Left renal cortex interstitium (tissue), 4 donors: ENCODE measurements at places on chromosomes 5 and 9. TPM values are rescaled to one million over a fixed set of nuclear protein-coding genes. Genes with fewer than 3 reads are reported as not detected.

DNA sequence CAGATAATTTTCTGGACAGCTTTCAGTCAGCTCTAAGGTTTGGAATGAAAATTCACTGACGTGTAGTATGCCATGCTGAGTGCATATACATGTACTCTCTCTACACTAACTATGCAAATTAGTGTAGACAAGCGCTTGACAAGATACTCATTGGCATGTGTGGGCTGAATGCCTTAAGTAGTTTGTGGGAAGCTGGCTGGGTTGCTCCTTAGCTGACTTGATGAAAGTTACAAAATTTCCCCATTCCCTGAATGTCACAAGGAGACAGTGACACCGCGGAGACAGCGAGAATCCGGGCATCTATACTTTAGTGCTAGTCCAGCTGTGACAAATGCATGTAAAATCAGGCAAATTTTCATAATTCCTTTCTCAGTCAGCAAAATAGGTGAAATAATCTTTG lies 51.6 kb upstream of the C5orf46 start:
- no peak for DNase-seq

DNA sequence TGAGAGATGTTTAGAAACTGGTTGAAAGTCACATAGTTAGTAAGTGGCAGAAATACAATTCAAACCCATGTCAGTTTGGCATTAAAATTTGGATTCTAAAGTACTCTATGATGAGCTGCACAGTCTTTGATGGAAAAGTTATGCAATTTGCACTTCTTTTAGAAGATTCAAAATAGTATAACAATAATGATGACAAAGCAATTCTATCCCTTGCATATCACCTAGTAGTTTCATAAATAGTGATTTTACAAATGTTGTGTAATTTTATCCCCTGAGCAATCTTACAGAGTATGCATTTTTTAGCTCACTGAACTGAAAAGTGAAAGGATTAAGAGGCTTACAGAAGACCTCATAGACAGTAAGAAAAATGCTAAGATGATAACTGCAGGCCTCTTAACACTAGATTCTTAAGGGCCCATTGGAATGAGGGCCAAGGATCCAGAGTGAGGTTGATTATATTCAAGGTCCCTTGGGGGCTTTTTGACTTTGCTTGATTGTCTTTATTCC lies 3.7 kb downstream of the C5orf46 start:
- DNase-seq: no peak

- DNase-seq: no peak
Observed at GRCh38 chr9:117344892-117345660, 69.8 kb downstream of the ASTN2 start.

DNA sequence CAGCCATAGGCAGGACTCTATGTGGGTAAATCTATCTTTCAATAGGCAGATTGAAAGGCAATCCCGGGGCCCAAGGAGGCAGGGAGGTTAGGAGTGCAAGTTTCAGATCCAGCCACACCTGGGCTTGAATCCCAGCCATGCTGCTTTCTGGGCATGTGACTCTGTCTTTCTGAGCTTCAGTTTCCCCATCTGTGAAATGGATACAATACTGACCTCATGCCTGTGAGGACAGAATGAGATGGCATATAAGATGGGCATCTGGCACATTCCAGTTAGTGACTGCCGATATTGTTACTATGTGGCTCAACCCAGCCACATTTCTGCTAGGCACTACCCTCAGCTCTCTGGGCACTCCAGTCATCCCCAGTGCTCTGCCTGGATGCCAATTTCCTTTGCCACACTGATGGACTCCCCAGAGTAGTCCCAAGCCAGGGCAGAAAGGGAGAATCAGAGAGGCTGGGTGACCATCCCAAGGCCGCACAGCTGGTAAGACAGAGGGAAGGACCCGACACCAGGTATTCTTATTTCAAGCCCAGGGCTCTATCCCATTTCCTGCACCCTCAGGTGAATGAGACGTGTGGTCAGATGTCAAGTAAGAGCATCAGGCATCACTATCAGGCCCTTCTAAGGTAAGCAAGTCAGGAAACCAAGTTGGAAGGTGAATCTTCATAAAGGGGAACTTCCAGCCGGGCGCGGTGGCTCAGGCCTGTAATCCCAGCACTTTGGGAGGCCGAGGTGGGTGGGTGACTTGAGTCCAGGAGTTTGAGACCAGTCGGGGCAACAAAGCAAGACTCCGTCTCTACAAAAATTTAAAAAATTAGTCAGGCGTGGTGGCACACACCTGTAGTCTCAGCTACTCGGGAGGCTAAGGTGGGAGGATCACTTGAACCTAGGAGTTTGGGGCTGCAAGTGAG lies 38.7 kb downstream of the SH3PXD2B start:
- DNase-seq: no peak

- DNase-seq: no peak
Observed at GRCh38 chr9:112541685-112542084, 55.1 kb downstream of the KIAA1958 start.

DNA sequence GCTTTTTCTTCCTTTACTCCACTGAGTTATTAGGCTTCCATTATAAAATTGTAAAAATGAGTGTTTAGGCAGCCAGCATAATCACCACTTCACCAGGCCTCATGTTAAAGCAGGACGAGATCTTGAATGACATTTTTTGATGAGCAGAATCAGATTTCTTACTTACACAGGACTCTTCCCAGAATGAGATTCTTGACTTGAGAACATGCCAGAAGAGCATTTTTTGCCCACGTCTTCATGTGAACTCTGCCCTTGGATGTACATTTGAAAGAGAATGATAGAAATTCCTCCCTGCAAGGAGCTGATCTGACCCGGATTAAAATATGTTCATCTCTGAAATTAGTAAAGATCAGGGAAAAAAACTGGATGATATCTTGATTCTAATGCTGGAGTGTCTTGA lies 212.1 kb upstream of the ADRA1B start:
- no peak for DNase-seq

- no peak for DNase-seq
Observed at GRCh38 chr9:2785060-2785950, 58.6 kb downstream of the PUM3 start.

- DNase-seq: no peak
Observed at GRCh38 chr5:100595152-100595811, 60.1 kb downstream of the FAM174A start.

DNA sequence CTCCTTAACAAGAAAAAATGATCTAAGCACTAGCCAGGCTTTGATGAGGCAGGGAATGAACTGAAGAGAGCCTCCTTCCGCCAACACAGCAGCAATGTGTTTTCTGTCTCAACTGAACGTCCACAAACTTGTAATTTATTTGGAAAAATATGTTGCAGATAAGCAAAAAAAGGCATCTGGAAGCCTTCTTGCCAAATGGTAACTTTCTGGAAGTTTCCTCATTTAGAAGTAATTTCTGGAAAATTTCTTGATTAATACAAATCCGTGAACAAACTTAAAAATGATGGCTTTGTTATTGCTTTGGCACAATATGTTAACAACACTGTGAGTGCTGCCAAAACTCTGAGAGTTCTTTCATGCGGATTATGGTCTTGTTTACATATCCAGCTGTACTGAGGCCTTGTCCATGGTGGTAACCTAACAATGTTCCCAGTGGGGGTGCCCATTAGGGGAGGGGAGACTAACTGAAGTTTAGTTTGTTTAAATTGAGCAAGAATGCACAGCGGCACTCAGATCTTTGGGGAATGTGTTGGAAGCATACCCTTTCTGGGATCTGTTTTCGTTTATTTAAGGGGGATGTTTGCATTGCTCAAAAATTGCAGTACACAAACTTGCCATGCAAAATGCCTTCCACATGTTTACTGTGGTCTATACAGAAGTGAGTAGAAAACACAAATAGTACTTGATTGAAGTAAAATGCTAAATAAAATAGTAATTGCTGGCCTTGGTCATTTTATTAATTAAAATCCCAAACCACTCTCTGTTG lies 334.7 kb downstream of the NR2F1-AS1 start:
- DNase-seq: peak; percentile 36

- no peak for DNase-seq
Observed at GRCh38 chr5:103066326-103066725, 53.6 kb downstream of the GIN1 start.

GRCh38 chr5:149113669-149114068 lies 27.6 kb upstream of the ABLIM3 start:
- DNase-seq: no peak

GRCh38 chr5:80216096-80216495 lies 39.8 kb downstream of the SERINC5 start:
- no peak for DNase-seq

DNA sequence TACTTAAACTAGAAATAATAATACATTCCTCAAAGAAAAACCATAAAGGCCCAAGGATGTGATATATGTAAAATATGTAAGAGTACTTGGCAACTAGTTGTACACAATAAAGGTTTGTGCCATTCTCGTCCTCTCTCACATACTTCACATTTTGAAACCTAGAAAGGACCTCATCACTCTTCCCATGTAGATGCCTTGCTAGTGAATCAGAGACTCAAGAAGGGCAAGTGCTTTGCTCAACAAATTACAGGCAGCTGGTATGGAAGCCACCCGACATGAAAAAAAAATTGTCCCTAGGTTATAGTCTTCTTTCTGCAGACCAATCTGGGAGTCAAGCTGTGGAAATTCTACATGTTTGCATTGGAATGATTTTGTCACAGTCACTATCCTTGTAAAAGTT lies 31.7 kb downstream of the ADRB2 start:
- DNase-seq: no peak

GRCh38 chr9:115204904-115205453 lies 87.0 kb upstream of the TNC start:
- DNase-seq: no peak

- no peak for DNase-seq
Observed at GRCh38 chr9:115263371-115264075, 145.6 kb upstream of the TNC start.

- DNase-seq: no peak
Observed at GRCh38 chr5:126953640-126954039, 76.7 kb downstream of the MARCHF3 start.

DNA sequence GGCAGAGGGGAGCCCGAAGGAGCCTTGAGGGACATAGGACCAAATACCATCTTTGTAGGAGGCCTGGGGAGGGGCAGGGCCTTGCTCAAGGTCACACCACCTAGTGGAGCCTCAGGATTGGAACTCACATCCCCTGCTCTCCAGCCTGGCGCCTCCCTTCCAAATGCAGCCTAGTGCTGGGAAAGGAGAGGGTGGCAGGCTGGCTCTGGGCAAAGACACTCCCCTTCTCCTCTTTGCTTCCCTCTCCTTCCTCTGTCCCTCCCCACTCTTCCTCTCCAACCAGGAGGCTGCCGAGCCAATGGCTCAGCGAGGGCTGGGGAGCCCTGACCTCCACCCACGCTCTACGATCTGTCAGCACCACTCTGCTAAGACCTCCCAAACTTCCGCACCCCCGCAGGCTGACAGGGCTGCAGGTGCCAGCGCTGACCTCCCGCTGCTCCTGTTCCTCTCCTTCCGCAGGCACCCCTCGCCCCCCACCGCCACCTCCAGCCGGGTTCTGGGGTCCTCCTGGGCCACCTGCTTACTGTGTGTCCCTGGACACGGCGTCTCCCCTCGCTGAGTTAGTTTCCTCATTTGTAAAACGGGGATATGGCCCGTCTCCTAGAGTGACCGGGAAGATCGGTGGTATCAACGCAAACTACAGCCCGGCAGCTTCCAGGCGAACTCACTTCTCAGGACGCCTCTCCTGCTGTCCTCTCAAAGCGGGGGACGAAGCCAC lies 52.9 kb downstream of the C9orf50 start:
- no peak for DNase-seq

- no peak for DNase-seq
Observed at GRCh38 chr5:3538886-3539285, 56.7 kb upstream of the IRX1 start.

GRCh38 chr5:181088289-181088688 lies 42.7 kb downstream of the OR2V1 start:
- no peak for DNase-seq

GRCh38 chr9:98101416-98101815 lies 17.6 kb downstream of the TRIM14 start:
- DNase-seq: no peak

DNA sequence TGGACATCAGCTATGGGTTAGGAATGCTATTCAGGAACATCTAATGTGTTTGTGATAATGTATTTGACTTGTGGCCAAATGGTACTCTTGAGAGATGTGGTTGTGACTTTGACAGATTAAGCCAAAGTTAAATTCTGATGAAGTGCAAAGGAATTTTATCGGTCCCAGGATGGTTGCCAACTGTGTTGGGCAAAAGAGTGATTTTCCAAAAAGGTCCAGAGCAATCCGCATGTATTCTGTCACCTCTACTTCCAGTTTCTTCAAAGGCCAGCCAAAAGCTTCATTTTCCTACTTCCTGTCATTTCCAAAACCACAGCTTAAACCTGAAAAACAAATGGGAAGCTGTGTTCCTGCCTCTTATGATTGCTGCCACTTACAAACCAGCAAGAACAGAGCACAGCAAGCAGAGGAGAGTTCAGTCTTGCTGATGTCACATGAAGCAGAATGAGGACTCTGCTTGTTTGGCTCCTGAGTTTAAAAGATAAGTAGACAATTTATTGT lies 59.8 kb downstream of the MARCHF3 start:
- DNase-seq: no peak

GADD45G gene
- polyA plus RNA-seq: 5.5 TPM

ESM1 gene
- 8.4 TPM for polyA plus RNA-seq

TMEM171 gene
- 6.3 TPM for polyA plus RNA-seq

BTNL8 gene
- polyA plus RNA-seq: 0.51 TPM

GAPT gene
- 1.1 TPM for polyA plus RNA-seq

TAF11L5 gene
- polyA plus RNA-seq: not detected

ADCY2 gene
- polyA plus RNA-seq: 6.4 TPM

EQTN gene
- polyA plus RNA-seq: 0.34 TPM

ELOVL7 gene
- 20.8 TPM for polyA plus RNA-seq

LHX3 gene
- not detected for polyA plus RNA-seq

CCNH gene
- polyA plus RNA-seq: 53.8 TPM

FAM153A gene
- polyA plus RNA-seq: 0.75 TPM
